Activated CD4-positive, alpha-beta T cell treated with anti-CD3 and anti-CD28 coated beads, Interleukin-2, amount 50 U/mL, for 1 hour (primary cell): ENCODE measurements at places on chromosomes 6 and 20.

- DNase-seq: no peak
Measured at GRCh38 chr20:63468421-63468820, 4.0 kb downstream of the KCNQ2 start.

DNA sequence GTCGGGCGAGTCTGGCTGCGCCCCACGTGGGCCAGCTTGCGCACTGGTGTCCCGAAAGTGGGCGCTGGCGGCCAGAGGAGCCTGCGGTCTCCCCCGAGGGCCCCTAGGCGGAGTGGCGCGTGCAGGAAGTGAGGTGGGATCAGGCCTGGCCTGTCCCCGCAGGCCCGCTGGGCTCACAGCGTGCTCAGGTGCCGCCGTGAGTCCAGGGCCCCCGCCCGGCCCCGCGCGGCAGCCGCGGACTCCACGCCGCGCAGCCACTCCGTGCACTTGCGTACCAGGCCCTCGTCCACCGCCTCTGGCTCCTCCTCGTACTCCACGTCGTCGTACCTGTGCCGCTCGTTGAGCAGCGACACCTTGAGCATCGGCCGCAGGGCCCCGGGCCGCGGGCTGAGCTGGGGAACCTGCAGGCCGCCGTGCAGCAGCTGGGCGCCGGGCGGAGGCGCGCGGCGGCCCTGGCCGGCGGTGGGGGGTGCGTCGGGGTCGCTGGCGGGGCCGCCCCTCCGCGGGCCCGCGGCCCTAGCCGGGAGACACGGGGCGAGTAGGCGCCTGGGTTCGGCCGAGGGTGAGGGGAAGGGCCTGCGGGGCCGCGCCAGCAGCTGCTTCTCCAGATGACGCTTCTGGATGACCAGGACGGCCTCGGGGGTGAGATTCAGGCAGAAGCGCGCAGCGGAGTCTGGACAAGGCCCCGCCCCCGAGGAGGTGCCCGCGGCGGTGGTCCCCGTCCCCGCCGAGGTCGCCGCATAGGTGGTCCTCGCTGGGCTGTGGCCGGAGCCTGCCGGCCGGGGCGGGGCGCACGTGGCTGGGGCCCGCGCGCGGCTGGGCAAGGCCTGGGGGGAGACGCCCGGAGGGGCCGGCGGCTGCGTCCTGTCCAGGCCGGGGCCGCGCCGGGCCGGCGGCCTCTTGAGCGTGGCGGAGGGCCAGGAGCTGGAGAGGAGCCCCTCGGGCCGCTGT is 835 bp downstream of the PRR18 start:
- DNase-seq: peak; percentile 24

- no peak for DNase-seq
Measured at GRCh38 chr6:112933947-112934346, 586.8 kb downstream of the RFPL4B start.

GRCh38 chr6:169707772-169708171 is 5.8 kb downstream of the C6orf120 start:
- DNase-seq: no peak

- DNase-seq: no peak
Measured at GRCh38 chr6:49980898-49981297, 11.5 kb upstream of the DEFB113 start.

DNA sequence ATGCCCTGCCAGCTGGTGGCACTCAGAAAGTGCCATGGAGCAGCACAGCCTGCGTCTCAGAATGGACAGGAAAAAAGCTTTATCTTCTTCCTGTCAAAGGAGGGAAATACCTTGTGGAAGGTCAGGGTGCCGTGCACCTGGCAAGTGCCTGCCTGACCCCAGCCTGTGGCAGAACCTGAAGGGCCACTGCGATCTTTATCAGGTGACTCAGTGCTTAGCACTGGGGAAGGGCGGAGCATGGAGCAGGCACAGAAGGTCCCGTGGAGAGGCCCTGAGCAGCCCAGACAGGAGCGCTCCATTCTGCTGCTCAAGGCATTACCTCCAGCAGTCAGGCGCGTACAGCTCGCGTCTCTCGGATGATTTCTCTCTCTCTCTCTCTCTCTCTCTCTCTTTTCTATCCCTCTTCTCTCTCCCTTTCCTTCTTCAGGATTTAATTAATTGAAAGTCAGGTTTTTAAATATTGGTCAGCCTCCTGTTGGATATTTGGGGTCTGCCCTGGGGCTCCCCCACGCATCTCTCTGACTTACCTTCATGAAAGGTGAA is 31.7 kb downstream of the FOXC1 start:
- no peak for DNase-seq

- no peak for DNase-seq
Measured at GRCh38 chr6:106138151-106138550, 52.0 kb downstream of the PRDM1 start.

GRCh38 chr6:13479206-13479800 is 8.1 kb downstream of the GFOD1 start:
- DNase-seq: no peak

DNA sequence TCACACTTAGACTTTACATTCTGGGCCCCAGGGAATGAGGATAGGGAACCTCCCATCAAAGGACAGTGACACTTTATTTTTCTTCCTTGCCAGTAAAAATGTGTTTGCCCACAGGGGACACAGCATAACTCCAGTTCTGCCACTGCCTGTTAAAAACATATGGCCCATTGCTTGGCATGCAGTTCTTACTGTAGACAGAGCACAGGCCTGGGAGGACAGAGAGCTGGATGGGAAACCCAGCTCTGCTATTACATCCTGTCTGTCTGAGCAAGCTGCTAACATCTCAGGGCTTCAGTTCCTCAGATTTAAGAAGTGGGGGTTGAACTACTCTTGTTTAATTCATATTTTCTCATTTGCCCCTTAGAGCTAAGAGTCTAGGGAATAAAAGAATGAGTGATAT is 120.2 kb downstream of the AKAP7 start:
- no peak for DNase-seq

- DNase-seq: peak; percentile 2
Measured at GRCh38 chr6:152642578-152643375, 5.6 kb upstream of the SYNE1 start.

GRCh38 chr20:13094976-13095375 is 86.2 kb downstream of the SPTLC3 start:
- DNase-seq: no peak

DNA sequence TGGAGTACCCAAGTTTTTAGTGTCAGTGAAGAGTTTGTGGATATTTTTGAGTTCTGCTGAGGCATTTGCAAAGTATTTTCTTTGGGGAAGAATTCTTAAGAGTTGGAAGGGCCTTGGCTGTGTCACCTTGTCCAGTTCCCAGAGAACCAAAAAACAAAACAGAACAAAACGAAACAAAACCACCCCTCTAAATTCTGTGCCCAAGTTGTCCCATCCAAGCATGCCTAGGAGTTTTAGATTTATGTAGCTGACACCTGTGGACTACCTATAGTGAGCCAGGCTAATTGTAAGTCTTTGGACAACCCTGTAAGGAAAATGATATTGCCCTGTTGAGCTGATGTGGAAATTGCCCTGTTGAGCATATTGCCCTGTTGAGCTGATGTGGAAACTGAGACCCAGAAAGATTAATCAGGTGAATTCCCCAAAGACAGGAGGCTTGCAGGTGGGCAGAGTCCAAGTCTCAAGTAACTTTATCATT is 1.0 kb upstream of the ECI2 start:
- DNase-seq: no peak

- no peak for DNase-seq
Measured at GRCh38 chr6:158086504-158087223, 81.4 kb downstream of the SERAC1 start.

GRCh38 chr6:136968837-136969236 is 46.7 kb downstream of the SLC35D3 start:
- DNase-seq: no peak

DNA sequence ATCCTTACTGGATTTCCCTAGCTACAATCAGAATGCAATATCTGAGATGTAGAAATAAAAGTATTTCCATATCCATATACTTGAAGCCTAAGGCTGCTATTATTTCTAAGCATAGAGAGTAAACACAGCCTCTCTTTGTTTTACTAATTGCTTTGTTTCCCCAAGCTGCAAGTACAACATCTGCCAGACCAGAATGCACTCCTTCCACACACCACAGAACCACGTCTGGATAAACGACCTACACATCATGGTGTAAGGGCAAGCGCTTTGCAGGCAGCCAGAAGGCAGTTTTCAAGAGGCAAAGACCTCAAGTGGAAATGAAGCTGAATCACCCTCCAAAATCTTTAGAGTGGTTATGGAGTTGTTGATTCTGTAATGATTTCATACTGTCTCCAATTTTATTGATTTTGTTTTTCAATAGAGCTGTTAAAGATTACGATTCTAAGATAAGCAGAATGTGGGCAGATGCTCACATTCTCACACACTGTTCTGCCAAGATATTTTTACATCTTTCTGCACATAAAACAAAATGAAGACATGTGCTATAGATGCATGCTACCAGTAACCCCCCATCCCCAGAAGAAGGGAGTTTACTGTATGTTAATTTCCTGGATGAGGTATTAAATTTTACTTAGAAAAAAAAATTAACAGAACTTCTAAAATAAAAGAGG is 88.8 kb downstream of the THEMIS start:
- DNase-seq: no peak

GRCh38 chr6:31378721-31379103 is 21.7 kb upstream of the HLA-B start:
- no peak for DNase-seq

DNA sequence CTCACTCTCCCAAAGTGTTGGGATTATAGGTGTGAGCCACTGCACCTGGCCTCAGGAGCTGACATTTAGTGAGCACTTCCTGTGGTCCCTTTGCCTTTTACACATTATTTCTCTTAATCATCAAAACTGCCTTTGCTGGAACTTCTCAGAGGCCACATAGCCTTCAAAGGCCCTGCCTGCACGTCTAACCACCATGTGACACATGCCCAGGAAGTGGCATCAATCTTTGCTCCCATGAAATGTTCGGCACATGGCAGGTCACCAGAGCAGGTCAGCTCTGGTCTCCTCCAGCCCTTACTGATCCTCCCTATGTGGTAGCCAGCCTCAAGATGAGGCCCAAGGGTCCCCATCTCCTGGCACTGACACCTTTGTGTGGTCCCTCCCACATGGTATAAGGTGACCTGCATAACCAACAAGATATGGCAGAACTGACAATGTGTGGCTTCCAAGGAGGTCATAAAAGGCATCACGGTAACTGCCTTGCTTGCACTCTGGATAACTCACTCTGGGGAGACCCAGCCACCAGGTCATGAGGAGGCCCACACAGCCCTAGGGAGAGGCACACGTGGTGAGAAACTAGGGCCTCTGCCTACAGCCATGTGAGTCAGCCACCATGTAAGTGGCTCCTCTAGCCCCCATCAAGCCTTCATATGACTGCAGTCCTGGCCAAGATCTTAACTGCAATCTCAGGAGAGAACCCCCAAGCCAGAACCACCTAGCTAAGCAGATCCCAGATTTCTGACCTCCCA is 28.8 kb upstream of the HMGA1 start:
- DNase-seq: no peak

- no peak for DNase-seq
Measured at GRCh38 chr20:53321596-53321995, 272.0 kb downstream of the ZNF217 start.

DNA sequence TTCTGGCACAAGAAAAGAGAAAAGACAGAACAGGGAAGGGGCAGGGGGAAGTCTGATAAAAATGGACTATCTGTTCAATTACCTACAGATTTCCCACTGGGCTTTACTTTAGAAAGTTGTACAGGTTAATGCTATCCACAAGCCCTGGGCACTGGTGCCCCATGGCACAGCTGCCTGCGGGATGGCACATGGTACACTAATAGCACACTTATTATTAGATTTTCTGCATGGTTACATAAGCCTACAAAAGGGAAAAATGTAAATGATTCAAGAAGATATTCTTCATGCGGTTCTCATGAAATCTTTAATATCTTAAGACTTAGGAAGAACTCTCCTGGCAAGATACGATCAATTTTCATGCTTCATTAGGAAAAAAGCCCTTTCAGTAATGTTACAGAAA is 137.5 kb downstream of the GMPR start:
- no peak for DNase-seq
